Stimulated activated CD4-positive, alpha-beta T cell treated with anti-CD3 and anti-CD28 coated beads, Interleukin-12 subunit alpha, Interleukin-12 subunit beta, amount 100 ng/mL, for 24 hours (primary cell): ENCODE measurements at places on chromosomes 11 and 22.

- no peak for DNase-seq
Measured at GRCh38 chr11:46537121-46537520, 56.7 kb downstream of the AMBRA1 start.

DNA sequence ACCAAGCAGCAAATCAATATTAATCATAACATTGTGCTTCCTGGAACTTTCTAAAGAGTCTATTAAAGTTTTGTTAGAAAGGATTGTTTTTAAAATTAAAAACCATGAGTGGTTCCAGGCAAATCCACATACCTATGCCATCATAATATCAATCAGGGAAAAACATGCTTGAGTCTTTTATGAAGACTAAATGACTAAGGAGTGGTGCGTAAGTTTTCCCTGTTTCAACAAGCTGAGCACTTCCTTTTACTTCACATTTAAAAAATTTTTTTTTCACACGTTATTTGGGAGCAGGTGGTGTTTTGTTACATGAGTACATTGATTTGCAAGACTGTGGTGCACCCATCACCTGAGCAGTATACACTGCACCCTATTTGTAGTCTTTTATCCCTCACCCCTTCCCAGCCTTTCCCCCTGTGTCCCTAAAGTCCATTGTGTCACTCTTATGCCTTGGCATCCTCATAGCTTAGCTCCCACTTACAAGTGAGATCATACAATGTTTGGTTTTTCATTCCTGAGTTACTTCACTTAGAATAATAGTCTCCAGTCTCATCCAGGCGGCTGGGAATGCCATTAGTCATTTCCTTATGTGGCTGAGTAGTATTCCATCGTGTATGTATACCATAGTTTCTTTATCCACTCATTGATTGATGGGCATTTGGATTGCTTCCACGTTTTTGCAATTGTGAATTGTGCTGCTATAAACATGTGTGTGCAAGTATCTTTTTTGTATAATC, 1190.3 kb upstream of the RAG2 start:
- DNase-seq: no peak

GRCh38 chr11:12127206-12127898, 17.0 kb downstream of the MICAL2 start:
- no peak for DNase-seq

DNA sequence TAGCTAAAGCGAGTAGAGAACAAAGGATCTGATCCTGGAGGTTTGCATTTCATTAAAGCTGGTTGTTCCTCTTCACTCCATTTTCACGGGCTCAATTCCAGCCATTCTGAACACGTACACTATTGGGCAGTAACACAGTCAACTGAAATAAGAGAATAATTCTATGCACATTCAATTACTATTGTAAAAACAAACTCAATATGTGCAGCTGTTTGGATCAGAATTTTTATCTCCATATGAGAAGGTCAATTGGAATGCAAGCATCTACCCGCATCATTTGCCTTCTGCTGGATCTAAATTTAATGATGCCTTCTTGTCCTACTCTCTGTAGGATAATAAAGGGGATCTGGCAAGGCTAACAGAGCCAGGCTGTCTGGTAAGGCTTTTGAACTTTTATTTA, 562.8 kb upstream of the CCDC179 start:
- DNase-seq: no peak

- no peak for DNase-seq
Measured at GRCh38 chr11:97461044-97461880, 1071.4 kb downstream of the JRKL start.

DNA sequence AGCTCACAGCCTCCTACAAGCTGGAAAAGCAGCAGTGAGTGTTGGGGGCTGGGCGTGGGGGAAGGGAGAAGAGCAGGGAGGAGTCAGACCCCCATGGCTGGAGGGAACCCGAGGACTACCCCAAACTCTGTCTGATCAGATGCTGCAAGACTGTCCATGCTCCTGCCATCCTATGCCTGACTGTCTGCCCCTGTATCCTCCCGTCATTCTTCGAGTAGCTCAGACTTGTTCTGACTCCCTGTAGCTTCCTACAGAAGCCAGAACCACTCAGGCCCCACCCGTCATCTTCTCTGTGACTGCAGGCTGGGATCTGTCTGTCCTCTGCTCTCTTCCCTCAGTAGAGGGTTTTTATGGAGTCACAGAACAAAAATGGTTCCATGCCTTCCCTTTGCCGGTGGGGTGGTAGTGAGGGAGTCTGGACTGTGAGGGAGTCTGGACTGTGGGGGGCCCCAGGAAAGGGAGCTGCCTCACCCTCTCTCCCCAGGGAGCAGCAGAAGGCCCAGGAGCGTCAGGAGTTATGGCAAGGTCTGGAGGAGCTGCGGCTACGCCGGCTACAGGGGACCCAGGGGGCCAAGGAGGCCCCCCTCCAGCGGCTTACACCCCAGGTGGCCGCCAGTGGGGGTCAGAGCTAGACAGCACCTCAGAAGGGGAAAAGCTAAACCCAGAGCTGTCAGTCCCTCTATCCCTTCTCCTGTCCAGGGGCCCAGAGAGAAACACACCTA, 2.3 kb downstream of the GPHA2 start:
- DNase-seq: no peak

GRCh38 chr11:64286801-64287159, 1.1 kb downstream of the GPR137 start:
- no peak for DNase-seq

DNA sequence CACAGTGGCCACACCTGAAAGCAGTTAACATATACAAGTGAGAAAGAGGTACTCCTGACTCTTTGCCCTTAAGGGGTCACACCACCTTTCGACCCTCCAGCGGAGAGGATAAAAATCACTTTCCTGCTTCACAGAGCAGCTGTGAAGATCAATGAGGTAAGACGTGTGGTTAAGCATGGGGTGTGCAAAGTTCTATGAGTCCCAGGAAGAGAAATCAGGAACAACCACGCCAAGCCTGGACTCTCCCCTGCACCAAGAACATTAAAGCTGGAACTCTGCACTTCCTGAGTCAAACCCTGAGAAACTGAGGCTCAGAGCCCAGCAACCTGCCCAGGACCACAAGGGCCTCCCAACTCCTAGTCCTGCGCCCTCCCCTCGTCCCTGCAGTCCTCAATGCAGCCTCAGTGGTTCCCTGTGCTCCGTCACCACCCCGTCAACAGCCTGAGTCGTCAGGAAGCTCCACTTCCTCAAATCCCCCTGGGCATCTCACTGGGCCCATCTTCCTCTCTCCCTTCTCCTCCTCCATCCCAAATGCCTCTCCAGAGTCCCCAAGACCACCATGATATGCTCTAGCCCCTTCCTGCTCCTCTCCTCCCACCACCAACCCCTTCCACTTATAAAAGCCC, 17.7 kb downstream of the TNKS1BP1 start:
- DNase-seq: no peak

DNA sequence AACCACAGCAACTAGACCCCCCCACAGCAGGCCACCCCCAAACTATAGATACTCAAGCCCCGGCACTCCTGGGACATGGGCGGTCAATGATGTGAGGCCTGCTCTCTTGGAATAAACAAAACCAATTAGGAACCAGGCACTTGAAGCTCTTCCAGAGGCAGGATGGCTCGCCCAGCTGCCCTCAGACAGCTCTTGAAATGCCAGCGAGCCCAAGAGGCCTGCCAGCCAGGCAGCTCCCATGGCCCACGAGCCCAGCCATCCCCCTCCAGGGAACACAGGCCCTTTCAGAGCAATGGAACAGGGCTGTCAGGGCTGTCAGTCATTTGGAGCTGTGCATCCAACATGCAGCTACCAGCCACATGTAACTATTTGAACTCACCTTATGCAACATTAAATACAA, 34.0 kb upstream of the TFIP11 start:
- no peak for DNase-seq

- no peak for DNase-seq
Measured at GRCh38 chr22:42673898-42674401, 24.8 kb upstream of the CYB5R3 start.

GRCh38 chr11:62545437-62546243, 966 bp downstream of the AHNAK start:
- DNase-seq: no peak

GRCh38 chr11:66068154-66068821, 1.8 kb upstream of the PACS1 start:
- peak; percentile 75 for DNase-seq

GRCh38 chr22:20138417-20138738, 6.8 kb downstream of the ZDHHC8 start:
- no peak for DNase-seq

- no peak for DNase-seq
Measured at GRCh38 chr11:96038046-96038445, 114.1 kb upstream of the MTMR2 start.

DNA sequence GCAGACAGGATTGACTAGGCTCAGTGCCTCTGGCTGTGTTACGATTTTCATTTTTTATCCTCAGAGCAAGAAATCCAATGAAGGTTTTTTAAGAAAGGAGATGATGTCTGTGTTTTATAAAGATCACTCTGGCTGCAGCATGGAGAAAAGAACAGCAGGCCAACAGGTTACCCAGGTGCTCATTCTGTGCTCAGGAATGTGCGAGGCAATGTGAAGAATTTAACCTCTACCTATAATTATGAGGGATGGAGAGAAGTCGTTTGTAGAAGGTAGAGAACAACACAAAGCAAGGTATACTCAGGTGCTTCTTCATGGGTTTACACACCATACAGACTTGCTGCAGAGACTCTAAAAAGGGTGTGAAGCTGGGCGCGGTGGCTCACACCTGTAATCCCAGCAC, 10.0 kb upstream of the RTCB start:
- DNase-seq: no peak

- DNase-seq: no peak
Measured at GRCh38 chr22:42865536-42865935, 8.5 kb upstream of the ARFGAP3 start.

DNA sequence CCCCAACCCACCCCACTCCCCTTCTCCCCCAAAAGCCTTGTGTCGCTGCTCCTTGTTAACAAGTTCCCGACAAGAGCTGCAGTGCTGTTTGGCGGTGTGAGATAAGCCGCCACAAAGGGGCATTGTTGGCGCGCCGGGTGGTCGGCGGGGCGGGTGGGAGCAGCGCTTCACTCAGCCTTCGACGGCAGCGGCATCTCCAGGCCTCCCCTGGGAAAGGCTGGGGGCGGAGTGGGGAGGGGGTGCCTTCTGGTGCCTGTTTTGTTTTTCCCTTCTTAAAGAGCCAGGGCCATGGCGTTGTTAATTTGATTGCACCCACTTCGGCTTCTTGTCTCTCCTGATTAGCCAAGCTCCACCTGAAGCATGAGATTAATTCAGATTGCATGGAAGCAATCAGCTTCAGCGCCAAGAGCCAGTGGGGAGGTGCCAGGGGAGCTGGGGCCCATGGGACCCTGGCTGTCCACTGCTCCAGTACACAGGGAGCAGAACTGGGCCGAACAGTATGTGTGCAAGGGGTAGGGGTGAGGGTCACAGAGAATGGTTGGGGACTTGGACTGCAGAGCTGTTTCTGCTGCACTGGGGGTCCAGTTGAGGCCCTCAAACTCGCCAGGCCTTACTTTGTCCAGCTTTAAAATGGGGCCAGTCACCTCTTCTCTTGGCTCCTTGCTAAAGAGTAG, 165.1 kb downstream of the CEP164 start:
- no peak for DNase-seq

DNA sequence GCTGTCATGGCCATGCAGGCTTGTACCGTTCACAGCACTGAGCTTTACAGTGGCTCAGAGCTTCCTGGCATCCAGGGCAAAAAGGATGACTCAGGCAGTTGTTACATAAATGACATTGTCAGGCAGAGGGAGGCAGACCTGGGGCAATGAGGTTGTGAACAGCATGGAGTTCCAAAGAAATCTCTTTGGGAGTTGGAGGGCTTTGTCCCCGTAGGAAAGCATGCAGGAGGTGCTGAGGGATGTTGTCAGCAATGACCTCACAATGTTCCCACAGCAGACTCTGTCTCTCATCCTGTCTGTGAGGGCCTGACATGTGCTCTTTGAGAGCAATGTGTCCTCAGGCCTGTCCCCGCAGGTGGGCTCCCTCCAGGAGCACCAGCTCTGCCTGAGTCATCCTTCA, 25.9 kb upstream of the PDE2A start:
- no peak for DNase-seq

DNA sequence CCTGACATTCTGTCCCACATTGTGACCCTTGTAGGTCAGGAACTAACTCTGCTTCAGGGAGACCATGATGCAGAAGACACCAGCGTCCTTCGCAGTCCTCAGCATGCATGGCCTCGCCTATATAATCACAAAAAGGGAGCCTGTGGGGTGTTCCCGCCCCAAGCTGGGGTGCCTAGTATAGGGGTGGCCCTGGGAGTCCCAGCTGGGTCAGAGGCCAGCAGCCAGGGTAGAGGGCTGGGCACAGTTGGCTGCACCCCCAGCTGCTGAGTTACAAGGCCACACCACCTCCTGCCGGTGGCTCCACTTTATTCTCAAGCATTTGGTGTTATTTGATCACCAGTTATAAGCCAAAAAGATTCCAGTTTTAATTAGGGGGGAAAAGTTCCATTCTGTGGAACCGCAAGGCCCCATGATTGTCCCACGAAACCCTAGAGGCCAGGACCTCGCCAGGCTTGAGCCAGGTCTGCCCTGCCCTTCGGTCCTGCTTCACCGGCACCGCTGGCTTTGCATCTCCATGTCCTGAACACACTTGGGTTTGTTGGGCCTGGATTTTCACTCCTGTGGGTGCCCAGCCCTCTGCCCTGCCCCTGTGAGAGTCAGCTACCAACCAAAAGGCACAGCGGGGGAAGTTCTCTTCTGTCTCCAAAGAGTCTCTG, 15.0 kb upstream of the GNB1L start:
- DNase-seq: no peak

GRCh38 chr11:45702511-45702910, 37.1 kb upstream of the CHST1 start:
- DNase-seq: no peak

- DNase-seq: no peak
Measured at GRCh38 chr22:43792905-43793304, 19.2 kb downstream of the EFCAB6 start.

- DNase-seq: peak; percentile 51
Measured at GRCh38 chr11:128226106-128226716, 361.1 kb downstream of the ETS1 start.

- DNase-seq: no peak
Measured at GRCh38 chr11:110077346-110077745, 15.8 kb upstream of the ZC3H12C start.

GRCh38 chr11:117743121-117743815, 53.7 kb downstream of the DSCAML1 start:
- DNase-seq: no peak

- DNase-seq: no peak
Measured at GRCh38 chr11:114137838-114138237, 78.3 kb downstream of the ZBTB16 start.
